Ammon's horn (tissue), 1 donor: ENCODE measurements at places on chromosomes 1 and 21.

DNA sequence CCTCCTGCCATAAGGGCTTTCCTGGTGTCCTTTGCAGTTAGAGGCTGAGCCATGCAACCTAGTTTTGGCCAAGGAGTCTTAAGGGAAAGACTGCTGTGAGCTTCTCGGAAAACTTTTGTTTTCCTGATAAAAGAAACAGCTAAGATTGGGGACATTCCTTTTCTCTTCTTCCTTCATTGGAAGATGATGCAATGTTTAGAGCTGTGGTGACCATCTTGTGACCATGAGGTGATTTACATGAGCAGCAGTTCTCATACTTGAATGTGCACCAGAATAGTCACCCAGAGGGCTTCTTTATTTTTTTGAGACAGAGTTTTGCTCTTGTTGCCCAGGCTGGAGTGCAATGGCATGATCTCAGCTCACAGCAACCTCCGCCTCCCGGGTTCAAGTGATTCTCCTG lies 20.4 kb upstream of the SMAP2 start:
- no peak for DNase-seq

DNA sequence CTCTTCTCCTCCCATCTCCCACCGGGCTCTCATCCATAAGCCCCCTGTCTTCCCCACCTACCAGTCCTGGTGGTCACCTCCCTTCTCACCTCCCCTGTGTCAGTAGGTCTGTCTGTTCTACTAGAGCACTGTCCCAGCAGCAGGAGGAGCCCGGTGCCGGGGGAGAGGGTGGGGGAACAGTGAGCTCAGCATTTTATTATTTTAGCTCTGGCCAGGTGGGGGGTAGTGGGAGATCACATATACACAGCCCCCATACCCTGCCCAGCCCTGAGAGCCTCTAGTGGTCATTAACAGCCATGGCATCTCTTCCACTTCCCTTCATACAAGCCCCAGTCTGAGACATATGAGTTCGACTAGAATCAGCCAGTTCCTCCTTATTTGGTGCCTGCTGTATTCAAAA lies at the start of gene TMOD4:
TMOD4 (minus strand) TSS at position 119 of the 400 bp plus-strand sequence. CDS start 1,106 bp downstream, outside the sequence.
- no peak for DNase-seq

DNA sequence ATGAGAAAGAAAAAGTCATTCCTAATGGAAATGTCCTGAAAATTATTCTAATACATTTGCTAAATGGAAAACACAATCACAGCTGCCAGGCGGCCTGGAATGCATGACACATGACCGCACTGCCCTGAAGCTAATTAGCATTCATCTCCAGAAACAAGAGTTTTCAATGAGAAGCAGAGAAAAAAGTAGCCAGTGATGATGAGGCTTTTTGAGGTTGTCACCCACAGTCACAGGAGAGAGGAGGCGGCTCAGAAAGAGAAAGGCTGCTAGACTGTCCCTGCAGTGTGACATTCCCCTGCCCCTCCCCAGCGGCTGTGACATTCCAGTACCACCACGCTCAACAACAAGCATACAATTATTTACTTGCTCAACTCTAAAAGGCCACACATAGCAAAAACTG lies 122.9 kb upstream of the KRTAP19-8 start:
- DNase-seq: peak; percentile 83

GRCh38 chr1:3596663-3597598 lies 14.4 kb downstream of the MEGF6 start:
- no peak for DNase-seq

DNA sequence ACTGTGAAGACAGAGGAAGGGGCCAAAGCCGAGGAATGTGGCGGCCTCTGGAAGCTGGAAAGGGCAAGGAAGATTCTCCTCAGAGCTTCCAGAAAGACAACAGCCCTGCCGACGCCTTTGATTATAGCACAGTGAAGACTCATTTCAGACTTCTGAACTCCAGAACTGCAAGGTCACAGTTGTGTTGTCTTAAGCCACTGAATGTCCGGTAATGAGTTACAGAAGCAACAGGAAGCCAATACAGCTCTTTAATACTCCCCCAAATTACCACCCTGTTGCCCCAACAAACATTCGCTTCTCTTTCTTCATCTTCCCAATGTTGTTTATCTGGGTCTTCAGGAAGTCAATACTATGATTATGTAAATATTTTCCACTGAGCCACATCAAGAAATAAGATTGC lies 44.0 kb downstream of the ETS2 start:
- no peak for DNase-seq

GRCh38 chr21:33980276-33980916 lies 64.8 kb upstream of the ATP5PO start:
- no peak for DNase-seq

DNA sequence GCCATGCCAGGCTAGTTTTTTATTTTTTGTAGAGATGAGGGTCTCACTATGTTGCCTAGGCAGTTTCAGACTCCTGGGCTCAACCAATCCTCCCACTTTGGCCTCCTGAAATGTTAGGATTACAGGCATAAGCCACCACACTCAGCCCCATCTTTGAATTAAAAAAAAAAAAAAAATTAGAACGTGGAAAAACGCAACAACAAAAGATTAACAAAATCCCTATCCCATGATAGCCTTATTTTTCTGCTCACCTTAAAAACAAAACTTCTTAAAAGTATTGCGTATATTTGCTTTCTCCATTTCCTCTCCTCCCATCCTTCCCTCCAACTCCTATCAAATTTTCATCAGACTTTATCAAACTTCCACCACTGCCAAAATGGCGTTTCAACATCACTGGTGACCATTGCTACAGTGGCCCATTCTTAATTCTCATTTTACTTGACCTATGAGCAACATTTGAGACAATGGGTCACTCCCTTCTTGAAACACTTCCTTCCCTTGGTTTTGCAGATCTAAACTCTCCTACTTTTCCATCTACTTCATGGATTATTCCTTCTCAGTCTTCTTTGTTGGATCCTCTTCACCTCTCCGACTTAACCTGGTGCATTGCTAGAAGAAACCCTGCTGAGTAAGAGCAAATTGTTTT lies 579 bp upstream of the ZNF684 start:
- DNase-seq: no peak

DNA sequence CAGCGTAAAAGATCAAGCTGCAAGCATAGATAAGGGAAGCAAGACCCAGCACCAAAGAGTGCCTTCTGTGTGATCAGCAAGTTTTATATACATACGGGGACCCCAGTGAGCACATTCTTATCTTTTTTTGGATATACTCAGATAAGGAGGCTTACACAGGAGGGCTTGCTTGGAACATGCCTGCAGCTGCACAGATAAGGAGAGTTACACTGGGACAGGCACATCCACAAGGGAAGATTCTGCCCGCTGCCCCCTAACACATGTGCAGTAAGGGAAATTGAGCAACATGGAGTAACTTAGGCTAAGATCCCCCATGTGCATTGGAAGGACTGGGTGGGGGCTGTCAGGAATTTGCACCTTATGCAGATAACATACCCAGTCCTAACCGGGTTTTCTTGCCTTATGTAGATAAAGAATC lies 1334.8 kb downstream of the MRPL39 start:
- DNase-seq: no peak

- no peak for DNase-seq
Measured at GRCh38 chr1:65079941-65080340, 68.1 kb upstream of the AK4 start.

DNA sequence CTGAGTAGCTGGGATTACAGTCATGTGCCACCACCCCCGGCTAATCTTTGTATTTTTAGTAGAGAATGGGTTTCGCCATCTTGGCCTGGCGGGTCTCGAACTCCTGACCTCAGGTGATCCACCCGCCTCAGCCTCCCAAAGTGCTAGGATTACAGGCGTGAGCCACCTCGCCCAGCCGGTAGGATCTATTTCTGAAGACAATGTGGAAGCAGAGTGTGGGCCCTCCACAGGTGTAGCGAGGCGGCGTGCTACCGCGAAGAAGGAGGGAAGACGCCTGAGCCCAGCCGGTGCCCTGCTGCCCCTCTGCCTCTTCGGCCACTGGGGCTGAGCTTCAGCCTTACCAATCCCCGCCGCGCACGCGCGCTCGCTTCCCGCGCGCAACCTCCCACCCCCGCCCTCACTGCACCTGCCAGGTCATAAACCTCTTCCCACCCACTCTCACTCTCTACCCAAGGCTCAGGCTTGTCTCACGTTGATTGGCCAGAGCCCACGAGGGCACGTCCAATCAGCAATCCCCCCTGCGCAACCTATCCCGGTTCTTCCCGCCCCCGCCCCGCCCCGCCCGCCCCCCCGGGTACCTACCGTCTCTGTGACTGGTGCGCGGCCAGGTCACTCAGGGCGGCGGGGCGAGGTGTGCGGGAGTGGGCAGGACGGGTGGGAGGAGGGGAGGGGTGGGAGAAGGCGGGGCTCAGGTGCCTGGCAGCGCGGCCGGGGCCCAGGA lies 409 bp upstream of the HOOK1 start:
- peak; percentile 85 for DNase-seq

DNA sequence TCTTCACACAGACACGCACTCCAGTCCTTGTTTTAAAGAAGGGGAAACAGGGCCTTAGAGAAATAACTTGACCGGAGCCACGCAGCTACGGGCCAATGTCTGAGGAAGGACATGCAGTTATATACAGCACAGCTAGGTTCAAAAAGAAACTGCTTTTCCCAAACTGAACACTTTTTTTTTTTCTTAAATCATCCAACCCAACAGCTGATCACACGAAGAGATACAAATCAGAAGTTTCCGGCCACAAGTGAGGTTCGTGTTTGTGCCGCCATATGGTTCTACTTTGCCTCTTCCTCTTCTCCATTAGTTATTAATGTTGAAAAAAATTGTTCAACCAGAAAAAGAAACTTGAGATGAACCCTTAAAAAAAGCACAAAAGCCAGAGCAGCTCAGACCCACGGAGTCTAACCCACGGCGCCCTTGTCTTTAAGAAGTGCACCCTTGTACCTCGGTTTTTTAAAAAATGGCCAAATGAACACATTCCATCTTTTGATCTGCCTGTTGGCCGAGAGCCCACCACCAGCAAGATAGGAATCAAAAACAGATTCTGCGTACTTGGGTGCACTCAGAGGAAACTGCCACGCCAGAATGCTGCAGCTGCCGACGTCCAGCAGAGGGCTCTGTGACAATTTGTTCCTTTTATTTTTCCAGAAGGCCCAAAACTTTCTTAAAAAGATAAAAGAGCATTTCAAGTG lies 78.9 kb downstream of the SLC66A1 start:
- DNase-seq: peak; percentile 75

GRCh38 chr1:12544992-12545391 lies 73.0 kb downstream of the DHRS3 start:
- DNase-seq: no peak

- no peak for DNase-seq
Measured at GRCh38 chr1:206482611-206483010, 12.3 kb downstream of the IKBKE start.

GRCh38 chr1:177561436-177561835 lies 390.7 kb downstream of the BRINP2 start:
- DNase-seq: no peak

DNA sequence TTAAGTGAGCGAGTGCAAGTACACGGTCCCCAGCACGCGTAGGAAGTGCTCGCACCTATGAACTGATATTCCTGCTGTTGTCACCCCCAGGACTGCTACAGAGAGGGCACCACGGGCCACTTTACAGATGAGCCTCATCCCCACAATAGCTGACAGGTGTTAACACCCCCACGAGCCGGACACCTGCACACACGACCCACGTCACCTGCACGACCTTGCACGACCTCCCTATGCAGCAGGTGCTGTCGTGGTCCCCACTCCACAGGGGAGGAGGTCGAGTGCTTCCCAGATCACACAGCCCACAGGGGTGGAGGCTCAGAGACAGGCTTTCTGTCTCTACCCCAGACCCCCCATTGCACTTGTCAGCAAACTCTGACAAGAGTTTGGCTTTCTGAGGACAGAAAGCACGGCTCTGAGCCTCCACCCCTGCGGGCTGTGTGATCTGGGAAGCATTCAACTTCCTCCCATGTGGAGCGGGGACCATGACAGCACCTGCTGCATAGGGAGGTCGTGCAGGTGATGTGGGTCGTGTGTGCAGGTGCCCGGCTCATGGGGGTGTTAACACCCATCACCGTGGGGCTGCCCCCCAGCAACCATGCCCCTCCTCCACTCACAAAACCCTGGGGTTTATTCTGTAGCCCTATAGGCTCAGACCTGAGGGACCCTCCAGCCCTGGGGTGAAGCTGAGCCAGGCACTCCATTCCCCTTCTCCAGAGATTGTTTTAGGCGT lies 80.8 kb downstream of the MATN1 start:
- DNase-seq: no peak

- peak; percentile 74 for DNase-seq
Measured at GRCh38 chr1:235093013-235093695, 35.5 kb downstream of the TOMM20 start.

GRCh38 chr1:112144733-112145426 lies 155.4 kb upstream of the KCND3 start:
- DNase-seq: no peak

DNA sequence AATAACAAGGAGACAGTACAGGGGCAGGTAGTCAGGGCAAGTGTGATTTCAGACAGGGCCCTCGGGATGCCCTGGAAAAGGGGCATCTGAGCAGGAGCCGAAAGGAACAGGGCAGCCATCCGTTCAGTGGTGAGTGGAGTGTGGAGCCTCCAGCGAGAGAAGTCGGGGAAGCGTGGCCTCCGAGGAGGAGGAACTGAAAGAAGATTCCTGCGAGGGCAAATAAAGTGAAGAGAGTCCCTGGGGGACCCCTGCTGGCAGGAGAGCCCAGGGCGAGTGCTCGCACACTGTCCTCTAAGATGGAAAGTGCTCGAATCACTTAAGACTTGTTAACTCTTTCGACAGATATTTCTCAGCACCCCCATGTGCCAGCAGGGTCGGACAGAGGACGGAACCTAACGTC lies 3.5 kb upstream of the UTS2 start:
- DNase-seq: peak; percentile 15

DNA sequence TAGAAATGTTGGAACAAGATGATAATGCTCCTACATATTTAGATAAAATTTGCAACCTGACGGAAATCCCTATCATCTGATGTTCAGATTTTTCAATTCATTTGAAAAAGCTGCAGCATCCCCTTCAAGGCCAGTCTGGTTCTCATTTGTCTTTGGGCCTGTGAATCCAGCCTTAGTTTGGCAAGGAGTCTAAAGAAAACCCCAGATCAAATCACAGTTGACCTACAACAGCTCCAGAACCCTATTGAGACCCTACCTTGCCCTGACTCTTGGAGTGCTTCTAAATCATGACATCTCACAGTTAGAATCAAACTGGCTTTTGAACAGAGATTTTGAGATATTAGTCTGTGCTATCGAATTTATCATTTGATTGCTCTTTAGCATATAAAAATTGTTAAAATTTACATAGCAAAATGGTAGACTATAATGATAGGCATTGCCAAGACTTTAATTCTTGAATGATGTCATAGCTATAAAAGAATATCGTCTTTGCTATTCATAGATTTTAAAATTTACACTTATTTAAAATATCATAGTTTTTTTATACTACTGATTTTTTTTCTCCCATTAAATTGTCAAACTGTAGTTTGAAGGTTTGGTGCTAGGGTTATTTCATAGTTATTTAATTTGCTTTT lies 2.2 kb downstream of the PPP2R5A start:
- peak; percentile 7 for DNase-seq

DNA sequence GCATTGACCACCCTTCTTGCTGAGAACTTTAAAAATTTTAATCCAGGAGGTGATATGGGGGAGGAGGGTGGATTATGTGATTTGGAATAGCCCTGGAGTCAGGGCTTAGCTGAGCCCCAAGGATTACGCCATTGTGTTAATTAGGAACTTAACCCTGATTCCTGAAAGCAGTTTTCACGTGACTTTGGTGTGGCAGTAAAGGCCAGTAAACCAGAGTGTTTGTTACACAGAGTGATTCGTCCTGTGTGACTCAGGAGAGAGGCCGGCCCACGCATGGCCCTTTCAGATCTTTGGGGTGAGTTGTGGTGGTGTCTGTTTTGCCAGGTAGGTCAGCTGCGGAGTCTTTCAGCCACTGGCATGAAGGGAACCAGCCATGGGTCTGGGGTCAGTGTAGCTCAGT lies 107.6 kb downstream of the NOS1AP start:
- DNase-seq: no peak
